Pancreas (tissue), 10 donors: ENCODE measurements at places on chromosomes 5 and 9. TPM values are rescaled to one million over a fixed set of nuclear protein-coding genes. Genes with fewer than 3 reads are reported as not detected.
A peak's percentile ranks its signal among the peaks of the same experiment; 100 is the strongest.

The LRRTM2 gene
- total RNA-seq, result 0.12 TPM

The DRD1 gene
- total RNA-seq, result 0.06 TPM

The PCDHA9 gene
- 0.55 TPM for total RNA-seq

The HBEGF gene
- total RNA-seq, result 2.1 TPM

The IFNK gene
- total RNA-seq, result not detected

The GABRA6 gene
- total RNA-seq, result not detected

The RNF224 gene
- not detected for total RNA-seq

The BTNL3 gene
- total RNA-seq, result 0.14 TPM

The SPATA31A6 gene
- not detected for total RNA-seq

The F2RL2 gene
- total RNA-seq, result 0.04 TPM

The SMU1 gene
- total RNA-seq, result 4.5 TPM

The BHMT gene
- not detected for total RNA-seq

The DMRT3 gene
- not detected for total RNA-seq

The ADAMTS19 gene
- total RNA-seq, result 0.22 TPM

- DNase-seq, result no peak
Observed at GRCh38 chr9:123527981-123528380, 172.0 kb downstream of the CRB2 start.

- DNase-seq, result peak; percentile 5
Observed at GRCh38 chr5:2525351-2525750, 226.1 kb downstream of the IRX2 start.

- no peak for DNase-seq
Observed at GRCh38 chr9:93346231-93347112, 105.0 kb upstream of the FAM120A start.

DNA sequence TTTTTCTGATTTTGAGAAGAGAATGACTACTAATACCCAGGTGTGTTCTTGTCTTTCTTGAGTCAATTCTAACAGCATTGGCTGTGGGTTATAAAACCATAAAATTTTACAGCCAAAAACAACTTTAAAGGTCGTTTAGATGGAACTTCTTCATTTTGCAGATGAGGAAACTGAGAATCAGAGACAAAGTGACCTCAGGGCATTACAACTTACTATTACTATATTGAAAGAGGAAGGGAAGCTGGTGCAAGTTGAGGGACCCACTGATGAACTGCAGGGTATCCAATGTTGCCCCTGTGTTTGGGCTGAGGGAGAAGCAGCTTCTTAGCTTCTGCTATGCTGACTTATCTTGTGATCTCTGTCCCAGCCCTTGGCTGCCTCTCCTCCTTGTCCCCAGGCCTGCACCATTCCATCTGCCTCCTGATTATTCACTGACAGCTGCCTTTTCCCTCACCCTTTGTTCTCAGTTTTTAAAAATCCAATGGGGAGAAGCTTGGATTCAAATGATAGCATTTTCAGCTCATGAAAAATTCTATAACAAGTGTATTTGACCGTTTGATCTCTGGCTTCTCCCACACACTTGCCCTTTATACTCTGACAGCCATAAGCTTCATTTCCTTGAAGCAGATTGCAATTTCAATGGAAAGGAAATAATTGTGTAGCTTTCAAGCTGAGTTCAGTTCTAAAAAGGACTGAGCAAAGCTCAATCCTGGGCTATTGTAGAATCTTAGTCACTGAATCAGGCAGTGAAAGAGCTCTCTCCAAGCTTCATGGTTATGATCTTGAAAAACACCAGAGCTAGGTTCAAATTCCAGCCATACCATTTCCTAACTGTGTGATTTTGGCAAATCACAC is 68.5 kb downstream of the TMC1 start:
- no peak for DNase-seq

GRCh38 chr9:7405924-7406604 is 393.5 kb downstream of the DMAC1 start:
- no peak for DNase-seq

DNA sequence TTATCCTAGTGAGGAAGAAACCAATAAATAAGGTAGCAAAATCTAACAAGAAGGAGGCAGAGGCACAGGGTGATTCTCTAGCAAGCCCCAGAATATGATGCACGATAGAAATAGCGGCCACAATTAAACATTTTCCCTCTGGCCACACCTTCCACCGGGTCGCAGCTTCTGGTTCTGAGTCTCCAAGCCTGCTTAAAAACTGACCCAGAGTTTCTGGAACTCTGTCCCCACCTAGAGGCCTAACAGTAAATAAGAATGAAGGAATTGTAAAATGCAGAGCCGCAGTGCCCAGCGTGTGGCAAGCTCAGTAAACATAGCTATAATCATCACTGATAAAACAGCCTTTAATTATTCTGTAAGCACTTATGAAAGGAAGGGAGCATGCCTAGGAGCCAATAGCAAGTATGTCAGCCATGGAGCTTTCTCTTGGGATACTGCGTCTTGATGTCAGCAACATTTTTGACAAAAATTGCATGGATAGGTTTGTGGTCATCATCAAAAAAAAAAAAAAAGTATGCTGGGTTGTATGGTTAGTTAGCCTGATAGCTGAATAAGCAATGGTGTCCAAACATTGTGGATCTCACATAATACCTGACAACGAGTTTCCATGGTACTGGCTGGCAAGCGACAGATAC is 465.5 kb downstream of the DNAH5 start:
- DNase-seq, result no peak

DNA sequence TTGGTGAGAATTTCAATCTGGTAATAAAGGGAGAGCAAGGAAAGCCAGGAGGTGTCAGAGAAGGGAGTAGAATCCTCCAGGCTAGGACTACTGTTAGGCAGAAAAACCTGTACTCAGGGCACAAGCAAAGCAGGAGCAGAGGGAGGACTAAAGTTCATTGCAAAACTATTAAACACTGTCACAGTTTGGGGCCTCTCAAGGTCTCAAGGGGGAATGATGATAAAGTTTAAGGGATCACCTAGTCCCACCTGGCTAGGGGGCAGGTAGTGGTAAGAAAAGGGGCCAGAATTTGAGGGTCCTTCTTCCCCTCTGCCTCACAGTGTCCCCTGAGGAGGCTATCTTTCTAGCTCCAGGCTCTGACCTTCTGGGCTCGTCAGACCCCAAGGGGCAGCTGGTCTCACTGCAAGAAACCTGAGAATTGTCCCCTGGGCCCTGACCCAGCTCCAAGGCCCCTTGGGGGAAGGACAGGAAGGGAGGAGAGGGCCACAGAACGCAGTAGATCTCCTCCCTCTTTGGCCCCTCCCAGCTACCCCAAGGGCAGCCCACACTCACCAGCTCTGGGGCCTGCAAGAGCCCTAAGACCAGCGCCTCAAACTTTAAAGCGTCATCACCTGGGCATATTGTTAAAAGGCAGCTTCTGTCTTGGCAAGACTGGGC is 974 bp downstream of the CCDC69 start:
- DNase-seq, result peak; percentile 36

DNA sequence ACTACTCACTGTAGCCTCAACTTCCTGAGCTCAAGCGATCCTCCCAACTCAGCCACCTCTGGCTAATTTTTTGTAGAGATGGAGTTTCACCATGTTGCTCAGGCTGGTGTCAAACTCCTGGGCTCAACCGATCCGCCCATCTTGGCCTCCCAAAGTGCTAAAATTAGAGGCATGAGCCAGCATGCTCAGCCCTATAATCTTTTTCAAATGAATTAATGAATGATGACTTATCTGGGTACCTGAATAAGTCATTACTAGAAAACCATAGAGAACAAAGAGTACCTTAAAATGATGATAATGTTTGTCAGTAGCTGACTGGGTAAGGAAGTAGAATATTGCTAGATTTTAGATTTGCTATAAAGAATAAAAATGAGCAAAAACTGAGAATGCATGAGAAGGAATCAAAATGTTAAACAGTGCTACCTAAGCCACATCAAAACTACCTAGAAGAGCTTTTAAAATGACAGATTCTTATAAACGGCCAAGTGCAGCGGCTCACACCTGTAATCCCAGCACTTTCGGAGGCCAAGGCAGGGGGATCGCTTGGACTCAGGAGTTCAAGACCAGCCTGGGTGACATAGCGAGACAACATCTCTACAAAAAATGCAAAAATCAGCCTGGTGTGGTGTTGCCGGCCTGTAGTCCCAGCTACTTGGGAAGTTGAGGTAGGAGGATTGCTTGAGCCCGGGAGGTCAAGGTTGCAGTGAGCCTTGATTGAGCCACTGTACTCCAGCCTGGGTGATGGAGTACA is 13.6 kb downstream of the FNBP1 start:
- DNase-seq, result no peak

DNA sequence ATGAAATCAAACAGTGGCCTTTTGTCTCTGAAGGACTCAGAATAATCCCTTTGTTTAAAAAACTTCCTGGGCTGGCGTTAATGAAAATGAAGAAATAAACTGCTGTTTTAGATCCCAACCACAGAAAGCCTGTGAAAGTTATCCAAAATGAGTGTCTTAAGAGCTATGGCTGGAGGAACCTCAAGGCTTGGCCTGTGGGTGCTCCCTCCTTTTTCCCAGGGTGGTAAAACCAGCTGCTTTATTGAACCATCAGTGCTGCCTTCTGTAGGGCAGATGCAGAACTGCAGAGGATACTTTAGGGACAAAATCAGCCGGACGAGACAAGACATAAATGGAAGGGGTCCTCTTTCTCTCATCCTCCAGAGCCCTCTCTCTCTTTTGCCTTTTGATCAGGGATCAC is 100.9 kb downstream of the SMARCA2 start:
- DNase-seq, result no peak

DNA sequence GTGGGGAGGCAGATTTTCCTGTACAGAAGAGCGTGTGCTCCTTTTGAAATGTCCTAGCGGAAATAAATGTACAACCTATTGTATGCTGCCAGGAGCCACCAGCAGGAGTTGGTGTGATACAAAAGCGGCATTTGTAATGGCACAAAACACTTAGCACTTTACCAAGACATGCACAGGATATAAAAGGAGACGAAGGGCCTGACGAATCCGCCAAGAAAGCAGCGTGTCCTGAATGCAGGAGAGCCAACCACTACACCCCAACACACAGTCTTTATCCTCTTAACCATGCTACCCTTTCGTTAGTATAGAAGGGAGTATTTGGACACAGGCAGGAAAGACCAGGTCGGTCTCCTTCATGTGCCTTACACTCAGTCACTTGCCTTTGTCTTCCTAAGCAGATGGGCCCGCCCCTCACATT is 218.1 kb downstream of the TRIM32 start:
- DNase-seq, result no peak

- no peak for DNase-seq
Observed at GRCh38 chr9:8492024-8492423, 692.4 kb upstream of the DMAC1 start.

GRCh38 chr5:81513473-81513872 is 119.5 kb upstream of the ACOT12 start:
- no peak for DNase-seq

DNA sequence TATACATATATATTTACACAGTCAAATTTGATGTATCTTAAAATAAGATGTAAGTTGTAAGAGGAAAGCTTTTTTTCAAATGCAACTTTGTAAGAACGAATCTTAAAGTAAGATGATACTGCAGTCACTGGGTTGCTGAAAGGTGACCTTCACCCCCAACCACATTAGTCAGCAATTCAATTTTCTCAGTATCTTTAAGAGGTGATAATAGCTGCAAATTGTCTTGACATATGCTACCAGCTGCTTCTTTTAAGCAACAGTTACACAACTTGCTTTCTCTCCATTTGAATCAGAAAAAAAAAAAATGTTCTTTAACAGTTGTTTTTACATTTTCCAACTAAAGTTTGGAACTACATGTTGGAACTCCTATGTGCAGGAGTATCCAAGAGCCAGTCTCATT is 246.6 kb upstream of the CCNG1 start:
- DNase-seq, result no peak

DNA sequence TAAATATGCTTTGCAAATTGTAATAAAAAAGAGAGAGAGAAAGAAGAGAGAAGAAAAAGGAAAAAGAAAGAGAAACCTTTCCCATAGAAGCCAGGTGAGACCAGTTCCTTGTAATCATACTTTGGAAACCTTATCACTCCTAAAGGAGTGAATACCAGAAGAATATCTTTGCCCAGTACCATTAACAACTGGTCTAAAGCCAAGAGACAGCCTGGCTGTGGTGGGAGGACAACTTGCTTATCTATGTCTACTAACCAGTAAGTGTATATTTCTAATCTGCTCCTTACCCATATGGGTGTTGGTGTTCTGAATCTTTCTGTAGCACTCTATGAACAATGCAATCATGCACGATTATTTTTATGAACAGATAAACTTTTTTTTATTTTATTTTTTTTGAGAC is 10.5 kb upstream of the TXN start:
- no peak for DNase-seq

- DNase-seq, result no peak
Observed at GRCh38 chr5:606526-607399, 5.4 kb upstream of the CEP72 start.

GRCh38 chr9:78236551-78236910 is 656 bp downstream of the CEP78 start:
- no peak for DNase-seq

DNA sequence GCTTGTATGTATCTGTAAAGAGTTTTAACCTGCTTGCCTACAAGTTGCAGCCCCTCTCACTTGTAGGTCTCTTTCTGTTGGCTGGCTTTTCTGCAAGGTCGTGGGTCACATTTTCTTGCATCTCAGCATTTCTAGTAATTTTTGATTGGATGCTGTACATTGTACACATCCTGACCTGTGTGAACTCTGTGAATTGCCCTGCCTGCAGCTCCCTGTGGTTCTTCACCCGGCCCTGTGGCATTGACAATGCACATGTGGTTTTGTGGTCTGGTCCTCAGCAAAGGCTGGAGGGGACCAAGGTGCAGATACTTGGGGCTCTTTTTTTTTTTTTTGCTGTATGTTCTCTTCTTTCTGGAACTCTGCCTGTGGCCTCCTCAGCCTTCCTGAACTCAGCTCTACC is 53.6 kb downstream of the WNK2 start:
- no peak for DNase-seq

- no peak for DNase-seq
Observed at GRCh38 chr9:72788966-72789735, 163.7 kb downstream of the ALDH1A1 start.

GRCh38 chr9:135565141-135565628 is 3.6 kb downstream of the PAEP start:
- DNase-seq, result no peak

GRCh38 chr5:172833686-172834414 is at the start of gene ERGIC1:
ERGIC1 (plus strand) TSS chr5:172834251; CDS start chr5:172834414, 163 bp downstream.
- DNase-seq, result peak; percentile 94

- no peak for DNase-seq
Observed at GRCh38 chr5:42655982-42656650, 100.5 kb upstream of the CCDC152 start.

DNA sequence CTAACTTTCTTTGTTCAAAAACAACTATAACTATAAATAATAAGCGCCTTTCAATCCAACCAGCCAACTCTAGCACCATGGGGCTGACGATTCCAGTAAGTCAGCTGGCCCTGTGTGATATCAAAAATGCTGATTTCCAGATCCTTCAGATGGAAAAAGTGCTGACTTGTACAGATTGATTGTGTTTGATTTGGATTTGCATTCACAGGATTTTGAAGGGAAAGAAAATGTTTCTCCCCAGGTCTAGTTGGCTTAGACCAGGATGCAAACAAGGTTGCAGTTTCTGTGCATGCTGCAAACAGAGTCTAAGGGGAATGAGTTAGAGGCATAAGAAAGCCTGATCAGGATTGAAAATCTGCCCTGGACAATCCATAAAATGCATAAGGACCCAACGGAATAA is 68.9 kb downstream of the SLC1A3 start:
- no peak for DNase-seq
